Activated T-helper 2 cell treated with anti-CD3 and anti-CD28 coated beads, Interferon-gamma antibody, Interleukin-2, Interleukin-4, amounts not matched to agents 10 μg/mL and 5 μg/mL and 100 μg/mL, durations not matched to agents 14 hours and 24 hours and 36 hours (primary cell): ENCODE measurements at places on chromosomes 7 and 10. TPM values are rescaled to one million over a fixed set of nuclear protein-coding genes. Genes with fewer than 3 reads are reported as not detected.

DNA sequence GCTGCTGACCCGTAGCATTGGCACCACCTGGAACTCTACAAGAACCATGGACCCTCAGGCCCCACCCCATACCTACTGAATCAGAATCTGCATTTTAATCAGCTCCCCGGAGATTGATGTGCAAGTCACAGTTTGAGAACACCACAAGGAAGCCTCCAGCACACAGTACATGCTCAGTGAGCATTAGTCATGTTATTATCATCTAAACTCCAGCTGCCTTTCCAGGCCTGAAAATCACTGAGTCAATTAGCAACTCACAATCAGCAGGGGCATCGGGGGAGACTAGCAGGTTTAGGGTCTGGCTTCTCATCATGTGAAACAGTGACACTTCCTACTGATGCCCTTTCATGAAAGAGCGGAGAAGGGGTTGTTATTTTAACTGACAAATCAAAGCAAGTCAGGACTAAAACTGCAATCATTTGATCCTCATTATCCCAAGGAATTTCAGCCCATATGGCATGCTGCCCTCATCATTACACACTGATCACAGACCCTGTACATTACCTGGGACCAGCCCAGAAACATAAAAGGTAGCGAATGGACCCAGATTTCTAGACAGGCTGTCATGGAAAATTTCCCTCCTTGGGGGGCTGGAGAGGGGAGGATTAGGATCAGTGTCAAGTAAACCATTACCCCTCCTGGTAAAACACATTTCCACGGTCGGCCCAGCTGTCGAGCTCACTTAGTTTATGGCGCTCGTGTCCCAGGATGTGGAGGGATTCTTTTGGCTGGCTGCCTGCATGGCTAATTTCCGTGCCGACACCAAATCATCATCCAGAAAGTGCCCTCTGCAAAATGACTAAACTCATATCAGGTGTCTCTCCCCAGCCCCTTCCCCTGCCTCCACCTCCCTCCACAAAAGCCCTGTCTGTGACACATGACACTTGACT is 122.8 kb downstream of the PRLHR start:
- no peaks in the 10 kb centered on the region for H3K36me3 ChIP-seq
- no peak for DNase-seq

GRCh38 chr7:110486549-110486948 is 604.4 kb upstream of the LRRN3 start:
- H3K4me3 ChIP-seq, result no peak overlapping the region
- no peaks in the 10 kb centered on the region for H3K4me1 ChIP-seq
- no peak for DNase-seq
- no peak overlapping the region for H3K27ac ChIP-seq
- H3K36me3 ChIP-seq, result no peaks in the 10 kb centered on the region

GRCh38 chr7:17677408-17677807 is 262.9 kb downstream of the SNX13 start:
- DNase-seq, result no peak
- H3K4me1 ChIP-seq, result peaks cover 4% of the 10 kb centered on the region
- no peaks in the 10 kb centered on the region for H3K36me3 ChIP-seq
- no peak overlapping the region for H3K4me3 ChIP-seq

Gene NPSR1
- total RNA-seq, result not detected in 2 replicates

DNA sequence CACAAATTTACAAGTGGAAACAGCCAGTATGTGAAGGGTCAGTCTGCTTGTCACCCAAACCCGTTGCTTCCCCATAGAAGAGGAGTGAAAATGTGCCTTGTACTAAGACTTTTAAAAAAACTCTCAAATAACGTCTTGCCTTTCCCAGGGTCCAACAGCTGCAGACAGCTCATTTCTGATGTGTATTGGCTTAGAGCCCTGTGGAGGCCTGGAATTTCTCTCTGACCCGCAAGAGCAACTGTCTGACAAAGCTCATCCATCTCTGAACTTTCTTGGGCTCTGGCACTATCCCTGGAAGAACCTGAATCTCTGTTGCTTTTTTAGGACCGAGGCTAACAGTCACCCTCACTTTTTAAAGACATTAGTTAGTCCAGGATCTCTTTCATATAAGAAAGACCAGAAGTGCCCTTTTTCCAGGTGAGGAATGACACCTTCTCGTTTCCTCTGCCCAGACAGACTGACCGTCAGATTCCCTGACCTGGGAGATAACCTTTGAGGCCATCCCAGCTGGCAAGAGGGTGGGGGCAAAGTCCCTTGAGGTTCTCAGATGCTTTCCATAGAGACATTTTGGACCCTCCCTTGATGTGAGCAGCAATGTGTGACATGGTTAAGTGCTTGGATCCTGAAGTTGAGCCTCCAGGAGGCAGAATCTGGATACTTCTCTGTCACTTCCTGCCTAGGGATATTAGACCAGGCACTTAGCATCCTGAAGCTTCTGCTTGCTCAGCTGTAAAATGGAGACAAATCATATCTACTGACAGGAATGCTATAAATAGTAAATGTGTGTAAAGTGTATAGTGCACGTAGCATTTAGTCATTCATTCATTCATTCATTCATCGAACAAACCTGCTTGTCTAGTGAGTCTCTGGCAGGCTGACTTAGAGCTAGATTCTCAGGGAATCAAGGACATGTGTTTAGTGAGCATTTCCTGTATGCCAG is 4.5 kb upstream of the NODAL start:
- no peak overlapping the region for H3K4me3 ChIP-seq
- H3K27ac ChIP-seq, result no peak overlapping the region
- H3K36me3 ChIP-seq, result no peaks in the 10 kb centered on the region
- H3K27me3 ChIP-seq, result peaks cover 39% of the 10 kb centered on the region

Gene EN2
- not detected in 2 replicates for total RNA-seq

GRCh38 chr10:125123476-125124114 is 36.8 kb downstream of the CTBP2 start:
- DNase-seq, result no peak
- no peaks in the 10 kb centered on the region for H3K4me1 ChIP-seq
- H3K4me3 ChIP-seq, result no peak overlapping the region
- no peaks in the 10 kb centered on the region for H3K27me3 ChIP-seq
- H3K36me3 ChIP-seq, result no peaks in the 10 kb centered on the region

- peaks cover 31% of the 10 kb centered on the region for H3K27me3 ChIP-seq
- no peak overlapping the region for H3K4me3 ChIP-seq
- H3K4me1 ChIP-seq, result peaks cover under 1% of the 10 kb centered on the region
- DNase-seq, result peak; percentile 56
- no peak overlapping the region for H3K27ac ChIP-seq
Observed at GRCh38 chr10:133324198-133324792, 12.4 kb downstream of the CALY start.

Gene FGFBP3
- 1.8 and 2.4 TPM in 2 replicates for total RNA-seq

Gene SEMA3D
- total RNA-seq, result 0.09 and 0.11 TPM in 2 replicates

- DNase-seq, result no peak
- no peak overlapping the region for H3K27ac ChIP-seq
- H3K36me3 ChIP-seq, result peaks cover 29% of the 10 kb centered on the region
- H3K27me3 ChIP-seq, result no peaks in the 10 kb centered on the region
- no peak overlapping the region for H3K4me3 ChIP-seq
Observed at GRCh38 chr10:27536437-27536836, 32.3 kb downstream of the RAB18 start.

DNA sequence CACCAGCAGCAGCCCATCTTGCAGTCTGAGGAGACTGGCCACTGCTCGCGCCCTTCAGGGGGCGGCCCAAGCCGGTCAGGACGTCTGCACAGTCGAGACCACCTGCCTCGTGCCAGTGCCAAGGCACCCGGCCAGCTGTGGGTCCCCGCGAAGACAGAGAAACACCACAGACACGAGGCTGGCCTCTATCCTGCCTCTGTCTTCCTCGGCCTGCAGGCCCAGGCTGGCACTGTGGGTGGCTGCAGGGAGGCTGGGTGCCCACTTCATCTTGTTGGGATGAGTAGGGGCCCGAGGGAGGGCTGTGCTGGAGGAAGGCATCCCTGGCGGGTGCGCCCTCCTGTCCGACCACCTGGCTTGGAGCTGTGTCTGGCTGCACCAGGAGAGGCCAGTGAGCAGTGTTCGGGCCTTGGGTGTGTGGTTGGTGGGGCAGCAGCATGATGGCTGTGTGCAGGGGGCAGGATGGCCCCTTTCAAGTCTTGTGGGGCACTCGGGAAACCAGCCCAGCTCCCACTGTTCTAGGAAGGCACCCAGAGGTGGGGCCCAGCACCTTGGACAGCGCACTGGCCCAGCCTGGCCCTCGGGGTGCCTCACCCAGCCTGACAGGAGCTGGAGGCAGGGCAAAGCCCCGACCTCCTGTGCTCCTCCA is 7.3 kb downstream of the DPYSL4 start:
- peaks cover 5% of the 10 kb centered on the region for H3K27me3 ChIP-seq
- H3K27ac ChIP-seq, result no peak overlapping the region
- peak; percentile 26 for DNase-seq
- peaks cover 5% of the 10 kb centered on the region for H3K36me3 ChIP-seq
- H3K4me3 ChIP-seq, result no peak overlapping the region

Gene SEMA4G
- 1.3 and 1.6 TPM in 2 replicates for total RNA-seq

Gene ZNF33A
- total RNA-seq, result 19.5 and 20.3 TPM in 2 replicates

GRCh38 chr10:59077855-59078254 is 98.6 kb upstream of the PHYHIPL start:
- H3K27ac ChIP-seq, result no peak overlapping the region
- H3K36me3 ChIP-seq, result no peaks in the 10 kb centered on the region
- H3K4me3 ChIP-seq, result no peak overlapping the region
- no peaks in the 10 kb centered on the region for H3K4me1 ChIP-seq
- DNase-seq, result no peak

Gene FFAR4
- not detected in 2 replicates for total RNA-seq

Gene LRRC18
- not detected in 2 replicates for total RNA-seq

- no peak overlapping the region for H3K27ac ChIP-seq
- peaks cover 49% of the 10 kb centered on the region for H3K4me1 ChIP-seq
- H3K36me3 ChIP-seq, result peaks cover 19% of the 10 kb centered on the region
- no peaks in the 10 kb centered on the region for H3K27me3 ChIP-seq
Observed at GRCh38 chr10:7260912-7261311, 149.9 kb downstream of the SFMBT2 start.

- no peak overlapping the region for H3K4me3 ChIP-seq
- H3K36me3 ChIP-seq, result no peaks in the 10 kb centered on the region
- H3K27ac ChIP-seq, result no peak overlapping the region
- no peaks in the 10 kb centered on the region for H3K4me1 ChIP-seq
- DNase-seq, result no peak
Observed at GRCh38 chr7:85685901-85686300, 499.0 kb upstream of the SEMA3D start.

- no peaks in the 10 kb centered on the region for H3K4me1 ChIP-seq
- DNase-seq, result no peak
- H3K4me3 ChIP-seq, result no peak overlapping the region
- H3K36me3 ChIP-seq, result no peaks in the 10 kb centered on the region
Observed at GRCh38 chr7:85061456-85061855, 125.4 kb downstream of the SEMA3D start.

GRCh38 chr10:51832652-51833383 is 133.4 kb upstream of the CSTF2T start:
- peaks cover 4% of the 10 kb centered on the region for H3K27me3 ChIP-seq
- no peak overlapping the region for H3K4me3 ChIP-seq
- no peak for DNase-seq
- no peaks in the 10 kb centered on the region for H3K36me3 ChIP-seq
- H3K27ac ChIP-seq, result no peak overlapping the region

Gene PTF1A
- not detected in 2 replicates for total RNA-seq

GRCh38 chr10:121596689-121597503 is 1.3 kb downstream of the FGFR2 start:
- no peak for DNase-seq
- peaks cover 54% of the 10 kb centered on the region for H3K27me3 ChIP-seq
- no peaks in the 10 kb centered on the region for H3K4me1 ChIP-seq
- no peak overlapping the region for H3K27ac ChIP-seq

- DNase-seq, result no peak
- no peak overlapping the region for H3K4me3 ChIP-seq
- no peaks in the 10 kb centered on the region for H3K27me3 ChIP-seq
Observed at GRCh38 chr7:47704936-47705335, 123.0 kb upstream of the TNS3 start.

Gene NPC1L1
- total RNA-seq, result not detected in 2 replicates

- H3K4me3 ChIP-seq, result no peak overlapping the region
- no peak for DNase-seq
- no peaks in the 10 kb centered on the region for H3K36me3 ChIP-seq
- H3K4me1 ChIP-seq, result no peaks in the 10 kb centered on the region
- no peak overlapping the region for H3K27ac ChIP-seq
Observed at GRCh38 chr7:130379532-130379920, 768 bp upstream of the CPA1 start.

Gene FAM180A
- total RNA-seq, result not detected in 2 replicates

GRCh38 chr7:37265006-37265405 is 183.7 kb downstream of the ELMO1 start:
- H3K27me3 ChIP-seq, result no peaks in the 10 kb centered on the region
- no peak overlapping the region for H3K4me3 ChIP-seq
- H3K27ac ChIP-seq, result peak overlapping the region; percentile 5
- DNase-seq, result no peak

GRCh38 chr10:31136930-31137885 is 105.5 kb upstream of the ZNF438 start:
- H3K36me3 ChIP-seq, result no peaks in the 10 kb centered on the region
- H3K27ac ChIP-seq, result peak overlapping the region; percentile 76
- no peak overlapping the region for H3K4me3 ChIP-seq
- peaks cover 42% of the 10 kb centered on the region for H3K4me1 ChIP-seq

GRCh38 chr10:29656451-29656992 is 21.8 kb upstream of the SVIL start:
- no peak overlapping the region for H3K4me3 ChIP-seq
- H3K36me3 ChIP-seq, result peaks cover 30% of the 10 kb centered on the region
- peaks cover 16% of the 10 kb centered on the region for H3K27me3 ChIP-seq
- DNase-seq, result no peak

DNA sequence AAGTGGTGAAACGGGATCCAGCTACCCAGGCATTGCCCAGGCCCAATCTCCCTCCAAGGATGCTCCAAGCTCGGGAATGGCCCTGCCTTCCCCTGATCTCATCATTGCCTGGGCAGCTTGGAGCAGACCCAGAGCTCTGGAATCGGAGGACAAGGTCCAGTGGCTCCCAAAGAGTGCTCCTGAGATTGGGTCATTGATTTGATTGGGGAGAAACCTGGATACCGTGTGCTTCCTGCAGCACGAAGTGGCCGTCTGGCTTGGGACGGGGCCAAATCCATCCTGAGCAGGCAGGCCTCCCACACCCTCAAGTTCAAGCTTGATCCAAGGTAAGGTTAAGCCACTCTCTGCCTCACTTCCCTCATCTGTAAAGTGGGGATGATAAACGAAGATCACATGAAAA is 69.9 kb downstream of the OAT start:
- no peaks in the 10 kb centered on the region for H3K4me1 ChIP-seq
- DNase-seq, result no peak
- no peak overlapping the region for H3K27ac ChIP-seq
- no peaks in the 10 kb centered on the region for H3K27me3 ChIP-seq

GRCh38 chr7:150321788-150322113 is 1.4 kb upstream of the LRRC61 start:
- H3K4me3 ChIP-seq, result peak overlapping the region; percentile 92
- no peak for DNase-seq
- peaks cover 44% of the 10 kb centered on the region for H3K4me1 ChIP-seq
- H3K27ac ChIP-seq, result peak overlapping the region; percentile 98
- H3K27me3 ChIP-seq, result no peaks in the 10 kb centered on the region
